HFF-Myc (cell line): ENCODE measurements at places on chromosomes 12 and 14.

DNA sequence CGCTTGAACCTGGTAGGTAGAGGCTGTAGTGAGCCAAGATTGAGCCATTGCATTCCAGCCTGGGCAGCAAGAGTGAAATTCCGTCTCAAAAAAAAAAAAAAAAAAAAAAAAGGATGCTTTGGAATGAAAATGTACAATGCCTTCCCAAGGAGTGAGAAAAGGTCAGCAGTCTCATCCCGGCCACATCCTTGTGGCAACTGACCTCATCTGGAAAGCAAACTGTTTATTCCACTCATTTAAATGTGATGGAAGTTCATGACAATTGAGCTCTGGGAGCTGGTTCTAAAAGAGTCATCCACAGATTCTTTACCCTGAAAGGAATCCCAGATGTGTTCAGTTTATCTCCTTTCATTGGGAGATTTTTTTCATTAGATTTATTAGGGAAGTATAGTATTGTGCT lies 19.4 kb upstream of the LIMA1 start:
- DNase-seq: peak; percentile 41

DNA sequence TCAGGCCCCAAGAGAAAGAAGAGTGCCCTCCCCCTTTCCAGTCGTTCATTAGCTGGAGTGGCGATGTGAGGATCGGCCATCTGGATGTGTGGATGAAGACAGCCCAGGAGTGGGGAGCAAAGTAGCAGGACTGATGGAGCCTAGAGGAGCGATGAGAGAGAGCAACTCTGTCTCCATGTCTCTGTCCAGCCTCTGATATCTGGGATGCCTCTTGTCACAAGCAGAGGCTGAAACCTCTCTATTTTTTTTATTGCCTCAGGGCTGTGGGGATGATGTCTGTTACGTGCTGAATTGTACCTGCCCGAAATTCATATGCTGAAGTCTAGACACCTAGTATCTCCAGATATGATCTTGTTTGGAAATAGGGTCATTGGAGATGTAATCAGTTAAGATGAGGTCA lies 2.7 kb downstream of the SERPINA11 start:
- DNase-seq: no peak

GRCh38 chr14:79712302-79712950 lies 498.9 kb downstream of the DIO2 start:
- DNase-seq: no peak

- DNase-seq: peak; percentile 14
These were observed 172.2 kb upstream of the GZMB start for GRCh38 chr14:24806061-24806678.

- no peak for DNase-seq
These were observed 161.6 kb downstream of the SLC41A2 start for GRCh38 chr12:104796475-104796862.

GRCh38 chr12:132367071-132367851 lies 37.9 kb upstream of the GALNT9 start:
- no peak for DNase-seq

- peak; percentile 72 for DNase-seq
These were observed 8.7 kb downstream of the SYNE3 start for GRCh38 chr14:95507701-95508103.

DNA sequence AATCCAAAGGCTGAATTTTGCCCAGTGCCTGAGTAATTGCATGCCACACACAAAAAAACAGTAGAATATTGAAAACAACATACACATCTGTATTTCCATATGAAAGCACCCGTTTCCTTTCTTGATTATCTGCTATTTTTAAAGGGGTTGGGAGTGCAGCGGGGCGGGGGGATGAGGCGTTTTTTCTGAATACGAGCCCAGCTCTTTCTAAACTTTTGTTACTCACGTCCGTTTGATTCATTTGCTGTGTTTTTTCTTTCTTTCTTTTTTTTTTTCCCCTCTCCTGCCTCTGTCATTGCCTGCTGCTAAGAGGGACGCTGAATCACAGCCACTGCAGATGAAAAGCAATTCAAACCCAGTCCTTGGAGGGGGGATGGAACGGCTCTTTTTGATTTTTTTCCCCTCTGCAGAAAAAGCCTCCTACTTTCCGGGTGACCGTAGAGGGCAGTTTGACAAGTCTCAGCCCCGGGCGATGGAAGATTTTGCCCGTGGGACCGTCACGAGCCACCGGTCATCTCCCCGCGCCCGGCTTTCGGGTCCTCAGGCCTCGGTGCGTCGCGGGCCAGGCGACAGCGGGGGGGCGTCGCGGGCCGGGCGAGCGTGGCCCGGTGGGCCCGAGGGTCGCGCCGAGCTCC lies 572 bp upstream of the RASSF8 start:
- peak; percentile 59 for DNase-seq

DNA sequence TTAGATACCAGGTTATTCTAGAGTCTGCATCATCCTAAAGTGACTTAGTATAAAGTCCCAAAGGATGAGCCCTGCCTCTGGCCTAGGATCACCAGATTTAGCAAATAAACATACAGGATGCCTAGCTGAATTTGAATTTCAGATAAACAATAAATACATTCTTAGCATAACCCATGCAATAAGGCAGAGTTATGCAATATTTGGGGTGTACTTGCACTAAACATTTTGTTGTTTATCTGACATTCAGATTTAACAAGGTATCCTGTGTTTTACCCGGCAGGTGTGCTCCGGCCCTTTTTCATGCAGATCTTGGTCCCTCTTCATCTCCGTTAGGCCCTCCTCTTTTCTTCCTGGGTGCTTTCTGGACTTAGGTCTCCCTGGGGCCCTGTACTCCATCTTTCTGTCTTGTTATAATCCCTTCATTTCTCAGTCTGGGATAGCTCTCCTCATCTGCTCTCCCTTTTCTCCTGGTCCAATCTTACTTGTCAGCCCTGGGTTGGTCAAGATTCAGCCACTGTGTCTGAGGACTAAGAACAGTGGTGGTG lies 18.1 kb upstream of the SMOC1 start:
- DNase-seq: no peak

GRCh38 chr12:66903782-66904396 lies 225.0 kb upstream of the GRIP1 start:
- no peak for DNase-seq

DNA sequence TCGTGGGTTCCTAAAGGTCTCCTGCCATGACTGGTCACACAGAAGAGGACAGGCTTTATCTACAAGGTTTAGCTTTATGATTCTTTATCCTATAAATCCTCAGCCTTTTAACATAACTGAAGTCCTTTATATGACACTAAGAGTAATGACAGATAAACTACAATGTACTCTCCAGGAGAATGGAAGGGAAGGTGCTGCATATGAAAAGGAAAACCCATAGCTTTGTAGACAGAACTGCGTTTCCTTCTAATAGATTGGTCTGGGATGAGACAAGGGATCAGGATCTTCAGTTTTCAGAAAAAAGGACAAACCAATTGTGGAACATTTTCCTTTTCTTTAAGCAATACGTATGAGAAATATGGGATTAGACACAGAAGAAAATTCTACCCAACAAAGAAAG lies 201.1 kb upstream of the NPAS3 start:
- no peak for DNase-seq

DNA sequence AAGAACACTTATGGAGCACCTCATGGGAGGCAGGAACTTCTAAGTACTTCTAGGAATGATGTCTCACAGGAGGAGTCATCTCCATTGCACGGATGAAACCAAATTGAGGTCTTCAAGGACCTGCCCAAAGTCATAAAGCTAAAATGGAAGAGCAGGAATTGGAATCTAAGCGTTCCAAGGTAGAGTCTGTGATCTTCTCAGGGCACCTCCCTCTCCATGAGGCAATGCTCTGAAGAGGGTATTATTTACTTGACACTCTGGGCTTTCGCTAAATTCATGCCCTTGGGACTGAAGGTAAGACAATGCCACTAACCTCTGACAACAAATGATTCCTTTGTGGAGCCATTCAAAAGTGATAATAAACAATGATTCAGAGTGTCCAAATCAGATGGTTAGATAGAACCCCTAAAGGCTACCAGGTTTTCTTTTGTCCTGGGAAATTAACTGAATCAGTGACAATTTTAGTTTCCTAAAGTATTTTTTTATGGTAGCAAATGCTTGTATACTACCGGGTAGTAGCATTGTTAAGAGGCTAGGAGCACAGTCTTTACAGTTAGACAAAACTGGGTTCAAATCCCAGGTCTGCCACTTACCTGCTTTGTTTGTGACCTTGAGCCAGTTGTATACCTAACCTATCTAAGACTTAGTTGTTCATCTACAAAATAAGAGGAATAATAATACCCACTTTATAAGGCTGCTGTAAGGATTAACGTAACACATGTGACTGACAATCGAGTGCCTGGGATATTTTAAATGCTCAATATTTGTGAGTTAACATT lies 12.3 kb downstream of the HMGA2 start:
- DNase-seq: no peak

DNA sequence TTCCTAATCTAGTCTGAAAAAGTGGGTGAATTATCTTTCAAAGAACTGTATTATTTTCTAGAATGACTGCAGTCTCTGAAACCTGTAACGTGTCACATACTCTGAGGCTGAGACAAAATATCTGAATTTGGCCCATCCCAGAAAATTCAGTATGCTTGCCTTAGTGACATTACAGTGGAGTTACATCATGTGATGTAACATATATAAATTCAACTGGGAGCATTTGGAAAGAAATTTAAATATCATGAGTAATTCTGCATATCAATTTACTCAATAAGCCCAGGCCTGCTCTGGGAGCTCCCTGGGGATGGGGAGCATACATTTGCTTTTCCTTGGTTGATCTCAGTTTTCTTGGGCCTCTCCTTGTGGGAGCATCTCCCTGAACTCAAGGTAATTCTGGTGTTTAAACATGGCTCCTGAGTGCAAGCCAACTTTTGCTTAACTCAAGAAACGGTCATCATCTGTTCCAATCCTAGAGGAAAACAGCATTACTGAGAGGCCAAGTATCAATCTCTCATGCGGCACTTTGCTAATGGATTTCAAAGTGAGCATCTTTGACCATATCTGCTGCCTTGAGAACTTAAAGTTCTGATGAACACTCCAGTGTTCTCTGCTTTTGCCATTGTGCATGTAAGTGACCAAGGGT lies 54.4 kb downstream of the AKAP6 start:
- DNase-seq: no peak

- no peak for DNase-seq
These were observed 26.8 kb upstream of the BDKRB2 start for GRCh38 chr14:96177766-96178375.

DNA sequence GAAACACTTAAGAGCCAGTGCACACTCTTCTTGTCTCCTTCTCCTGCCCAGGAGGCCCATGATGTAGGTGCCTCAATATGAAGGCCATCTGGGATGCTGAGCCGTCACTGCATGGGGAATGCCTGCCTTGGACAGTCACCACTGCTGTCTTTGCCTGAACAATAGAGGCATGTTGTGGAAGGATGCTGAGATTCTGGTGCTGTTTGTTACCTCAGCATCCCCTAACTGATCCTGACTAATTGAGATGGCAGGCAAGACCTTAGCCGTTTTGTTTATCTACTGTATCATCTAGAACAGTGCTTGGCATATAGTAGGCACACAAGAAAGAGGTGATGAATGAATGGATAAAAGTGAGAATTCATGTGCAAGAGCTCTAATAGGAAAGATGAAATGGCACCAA lies 253.5 kb downstream of the GLT1D1 start:
- no peak for DNase-seq

- no peak for DNase-seq
These were observed 196.5 kb upstream of the GARIN2 start for GRCh38 chr14:66992776-66993175.

DNA sequence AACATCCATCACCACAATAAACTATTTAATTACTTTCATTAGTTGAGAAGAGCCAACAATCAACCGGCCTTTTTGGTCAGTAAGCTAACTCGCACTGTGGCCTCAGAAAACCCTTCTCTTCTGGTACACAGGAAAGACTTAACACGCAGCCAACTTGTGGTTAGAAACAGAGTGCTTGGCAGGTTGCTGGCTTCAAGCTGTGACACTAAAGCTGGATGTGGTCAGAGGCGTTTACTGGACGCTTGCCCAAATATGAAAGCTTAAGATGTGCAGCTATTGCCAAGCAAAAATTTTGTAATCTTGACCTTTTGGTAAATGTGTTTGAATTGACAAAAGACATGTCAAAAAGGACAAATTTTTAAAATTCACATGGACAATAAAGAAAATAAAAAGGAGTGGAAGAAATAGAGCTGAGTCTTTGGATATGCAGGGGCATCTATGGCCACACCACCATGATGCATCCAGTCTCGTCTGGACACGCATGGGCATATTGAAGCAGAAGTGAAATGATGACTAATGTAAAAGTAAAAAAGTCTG lies 2.6 kb upstream of the KLRK1 start:
- peak; percentile 54 for DNase-seq

GRCh38 chr12:119262388-119262787 lies 72.1 kb upstream of the CCDC60 start:
- DNase-seq: no peak

GRCh38 chr14:39265806-39266524 lies 32.2 kb downstream of the MIA2 start:
- DNase-seq: no peak
